ENCODE measurements at places on chromosomes 7 and 10. TPM values are rescaled to one million over a fixed set of nuclear protein-coding genes. Genes with fewer than 3 reads are reported as not detected.

TCAF2 gene
- polyA plus RNA-seq, result 2.8 TPM

DNA sequence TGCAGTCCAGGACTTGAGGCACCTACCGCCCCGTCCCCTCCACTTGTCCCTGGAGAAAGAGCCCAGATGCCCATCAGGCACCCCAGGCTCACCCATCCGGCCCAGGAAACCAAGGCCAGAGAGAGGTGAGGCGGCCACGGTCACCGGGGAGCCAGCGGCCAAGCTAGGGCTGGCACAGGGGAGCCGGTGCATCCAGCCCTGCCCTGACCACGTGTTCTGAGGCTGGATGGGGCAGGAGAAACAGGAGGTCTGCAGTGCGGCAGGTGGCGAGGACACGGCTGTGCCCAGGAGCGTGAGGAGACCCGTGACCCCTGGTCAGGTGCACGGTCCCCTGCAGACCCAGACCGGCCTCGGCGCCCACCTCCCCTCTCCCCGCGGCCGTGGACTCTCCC, 27.6 kb downstream of the UNCX start:
- no peak for DNase-seq

DNA sequence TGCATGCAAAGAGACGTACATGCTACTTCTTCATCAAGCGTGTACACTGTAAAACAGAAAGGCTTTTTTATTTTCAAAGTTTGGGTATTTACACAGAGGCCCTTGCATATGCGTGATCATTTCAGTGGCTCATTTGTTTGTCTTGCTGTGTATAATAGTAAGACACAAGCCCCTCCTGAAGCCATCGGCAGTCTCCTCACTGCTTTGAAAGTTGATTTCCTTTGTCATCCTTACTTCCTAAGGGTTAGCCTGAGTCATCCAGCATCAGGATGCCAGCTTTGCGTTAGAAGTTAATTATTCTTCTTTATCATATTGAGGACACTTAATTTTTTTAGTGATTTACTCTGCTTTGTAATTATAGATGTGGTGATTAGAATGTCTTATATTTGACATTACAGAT, 72.5 kb upstream of the CTBP2 start:
- no peak for DNase-seq

PCGF6 gene
- polyA plus RNA-seq, result 14.2 TPM

DNA sequence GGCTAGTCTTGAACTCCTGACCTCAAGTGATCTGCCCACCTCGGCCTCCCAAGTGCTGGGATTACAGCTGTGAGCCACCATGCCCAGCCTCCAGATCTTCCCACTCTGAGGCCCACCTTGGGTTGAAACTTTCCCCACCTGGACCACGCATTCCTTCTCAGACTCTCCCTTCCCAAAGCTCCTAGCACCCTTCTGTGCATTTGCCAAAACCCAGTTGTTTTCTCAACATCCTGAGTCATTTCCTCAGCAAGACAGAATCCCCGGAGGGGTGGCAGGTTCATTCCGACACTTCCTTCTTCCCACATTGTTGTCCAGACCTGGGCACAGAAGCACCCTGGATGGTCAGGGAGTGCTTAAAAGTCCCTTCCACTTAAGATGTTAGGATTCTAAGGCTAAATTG, 28.9 kb downstream of the BAG3 start:
- DNase-seq, result no peak

FAM25G gene
- polyA plus RNA-seq, result not detected

DNA sequence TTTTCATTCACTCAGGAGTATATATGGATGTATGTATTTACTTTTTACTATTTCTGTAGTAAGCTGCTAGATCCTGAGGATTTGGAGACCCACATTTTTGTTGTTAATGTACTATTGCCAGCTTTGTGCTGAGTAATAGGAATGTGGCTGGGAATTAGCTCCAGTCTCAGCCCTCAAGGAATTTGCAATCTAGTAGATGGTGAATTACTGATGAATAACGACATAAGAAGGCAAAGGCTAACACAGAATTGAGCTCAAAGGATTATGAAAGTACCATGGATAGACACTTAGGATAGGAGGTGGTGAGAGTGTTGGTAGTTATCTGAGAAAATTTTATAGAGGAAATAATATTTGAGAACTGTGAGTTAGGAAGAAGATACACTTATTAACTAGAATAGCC, 19.9 kb downstream of the CASD1 start:
- DNase-seq, result no peak

TAS2R4 gene
- 1.2 TPM for polyA plus RNA-seq

CALHM2 gene
- polyA plus RNA-seq, result 11.7 TPM

DNA sequence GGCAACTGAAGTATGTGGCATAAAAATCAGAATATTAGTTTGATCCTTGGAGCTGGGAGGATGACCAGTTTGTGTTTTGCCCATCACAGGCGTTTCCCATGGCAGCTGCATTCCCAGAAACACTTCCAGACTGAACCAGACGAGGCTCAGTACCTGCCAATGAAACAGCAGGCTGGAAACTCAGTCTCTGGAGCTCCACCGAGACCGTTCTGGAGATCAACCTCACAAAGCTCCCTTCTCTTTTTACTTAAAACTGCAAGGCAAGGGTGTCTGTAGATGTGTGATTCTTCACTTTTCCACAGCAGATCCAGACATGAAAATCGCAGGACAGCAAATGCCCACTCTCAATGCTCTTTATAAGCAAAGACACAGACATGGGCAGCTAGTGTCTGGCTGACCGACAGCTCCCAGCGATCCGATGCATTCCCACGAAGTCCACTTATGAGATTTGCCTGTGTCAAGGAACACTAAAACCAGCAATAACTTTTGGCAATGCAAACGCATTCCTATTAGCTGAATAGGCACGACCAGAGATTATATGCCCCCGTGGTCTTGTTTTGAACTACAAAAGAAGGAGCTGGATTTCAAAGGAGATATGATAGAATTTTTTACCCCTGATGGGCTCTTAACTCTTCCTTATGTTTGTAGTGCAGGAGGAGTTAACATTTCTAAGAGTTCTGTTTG, 72.6 kb downstream of the ADAM12 start:
- no peak for DNase-seq

DNA sequence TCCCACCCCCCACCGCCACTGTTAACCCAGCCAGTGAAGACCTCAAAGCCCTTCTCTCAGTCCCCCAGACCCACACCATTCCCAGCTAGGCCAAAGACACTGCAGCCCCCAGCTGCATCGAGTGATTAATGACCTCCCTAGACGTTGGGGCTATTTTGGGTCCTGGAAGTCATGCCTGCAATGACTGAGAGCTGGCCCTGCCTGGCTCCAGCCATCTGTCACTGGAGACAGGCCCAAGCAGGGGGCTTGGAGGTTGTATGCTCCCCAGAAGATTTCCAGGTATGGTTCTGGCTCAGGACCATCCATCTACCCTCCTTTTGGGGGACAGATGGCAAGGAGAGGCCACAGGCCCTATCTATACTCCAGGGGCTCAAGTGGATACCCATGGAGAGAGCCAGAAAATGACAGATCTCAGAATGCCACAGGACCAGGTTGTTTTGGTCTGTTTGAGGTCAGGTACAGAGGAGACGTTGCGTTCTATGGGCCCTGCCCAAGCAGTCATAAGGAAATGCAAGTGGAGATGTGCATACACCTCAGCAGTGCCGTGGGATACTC, 5.1 kb downstream of the KCNIP2 start:
- DNase-seq, result no peak

- DNase-seq, result no peak
These were observed 4.5 kb upstream of the COPG2 start for GRCh38 chr7:130673066-130673465.

DNA sequence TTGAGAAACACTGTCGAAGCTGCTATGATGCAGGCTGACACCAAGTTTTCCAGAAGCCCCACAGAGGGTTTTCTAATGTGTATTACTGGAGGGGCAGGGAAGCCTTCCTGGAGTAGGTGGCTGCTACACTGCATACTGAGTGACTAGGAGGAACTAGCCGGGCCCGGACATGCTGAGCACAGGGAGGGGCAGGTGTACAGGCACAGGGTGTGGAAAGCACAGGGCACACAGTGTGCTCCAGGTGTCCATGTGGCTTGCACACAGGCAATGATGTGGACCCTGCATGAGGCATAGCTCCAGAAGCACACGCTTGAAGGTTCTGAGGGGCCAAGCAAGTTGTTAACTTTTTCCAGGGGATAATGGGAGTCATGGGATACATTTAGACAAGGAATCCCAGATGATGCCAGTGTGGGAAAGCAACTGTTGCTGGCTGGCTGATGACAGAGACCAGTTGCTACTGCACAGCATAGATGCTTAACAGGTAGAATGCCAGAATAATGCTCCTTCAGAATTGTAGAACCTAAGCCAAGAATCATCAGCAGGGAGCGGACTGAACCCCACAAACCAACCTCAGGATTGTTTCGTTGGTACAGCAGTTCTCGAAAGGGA, 14.6 kb downstream of the DHX32 start:
- no peak for DNase-seq

DNA sequence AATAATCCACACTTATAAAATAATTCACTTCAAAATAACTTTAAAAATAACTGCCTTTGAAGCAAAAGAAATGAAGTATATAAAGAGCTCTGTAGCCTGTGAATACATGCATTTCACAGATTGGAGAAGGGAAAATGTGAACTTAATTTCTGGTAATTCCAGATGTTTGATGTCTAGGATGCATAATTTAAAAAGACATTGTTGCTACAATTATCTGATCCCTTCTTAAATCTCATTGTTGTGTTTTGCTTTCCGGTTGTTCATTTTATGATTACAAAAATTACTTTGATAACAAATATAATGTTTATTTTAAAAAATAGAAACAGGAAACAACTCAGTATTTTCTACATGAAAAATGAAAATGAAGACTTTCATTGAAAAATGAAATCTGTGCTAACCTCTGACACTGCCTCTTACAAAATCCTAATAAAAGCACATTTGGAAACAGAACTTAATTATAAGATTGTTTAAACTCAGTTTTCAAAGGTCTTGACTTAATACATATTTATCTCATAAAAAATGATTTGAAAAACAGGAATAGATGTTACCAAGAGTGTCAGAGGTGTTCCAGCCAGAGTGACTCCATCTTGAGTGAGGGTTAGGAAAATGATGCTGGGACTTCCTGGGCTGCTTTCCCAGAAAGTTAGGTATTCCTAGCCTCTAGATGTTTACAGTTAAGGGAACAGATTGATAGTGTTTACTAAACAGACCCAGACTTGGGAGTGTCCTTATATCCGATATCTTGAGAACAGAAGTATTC, 516.6 kb upstream of the SEMA3D start:
- DNase-seq, result no peak

IMPDH1 gene
- polyA plus RNA-seq, result 26.1 TPM

NEBL gene
- polyA plus RNA-seq, result 89.8 TPM
